Neural crest cell (in vitro differentiated cells): ENCODE measurements at places on chromosomes 11 and 22. TPM values are rescaled to one million over a fixed set of nuclear protein-coding genes. Genes with fewer than 3 reads are reported as not detected.

The CD3D gene
- not detected in 2 replicates for total RNA-seq

The MS4A6E gene
- not detected in 2 replicates for total RNA-seq

The ASRGL1 gene
- 50.1 and 57.5 TPM in 2 replicates for total RNA-seq

The MMP12 gene
- not detected in 2 replicates for total RNA-seq

The CECR2 gene
- 32.8 and 34.6 TPM in 2 replicates for total RNA-seq

The STIM1 gene
- total RNA-seq, result 22.3 and 24.4 TPM in 2 replicates

The POU2AF1 gene
- total RNA-seq, result not detected in 2 replicates

The GGT1 gene
- total RNA-seq, result 1.4 and 3.3 TPM in 2 replicates

- no peak for DNase-seq
These were observed 131.1 kb downstream of the RASSF10 start for GRCh38 chr11:13140028-13140870.

DNA sequence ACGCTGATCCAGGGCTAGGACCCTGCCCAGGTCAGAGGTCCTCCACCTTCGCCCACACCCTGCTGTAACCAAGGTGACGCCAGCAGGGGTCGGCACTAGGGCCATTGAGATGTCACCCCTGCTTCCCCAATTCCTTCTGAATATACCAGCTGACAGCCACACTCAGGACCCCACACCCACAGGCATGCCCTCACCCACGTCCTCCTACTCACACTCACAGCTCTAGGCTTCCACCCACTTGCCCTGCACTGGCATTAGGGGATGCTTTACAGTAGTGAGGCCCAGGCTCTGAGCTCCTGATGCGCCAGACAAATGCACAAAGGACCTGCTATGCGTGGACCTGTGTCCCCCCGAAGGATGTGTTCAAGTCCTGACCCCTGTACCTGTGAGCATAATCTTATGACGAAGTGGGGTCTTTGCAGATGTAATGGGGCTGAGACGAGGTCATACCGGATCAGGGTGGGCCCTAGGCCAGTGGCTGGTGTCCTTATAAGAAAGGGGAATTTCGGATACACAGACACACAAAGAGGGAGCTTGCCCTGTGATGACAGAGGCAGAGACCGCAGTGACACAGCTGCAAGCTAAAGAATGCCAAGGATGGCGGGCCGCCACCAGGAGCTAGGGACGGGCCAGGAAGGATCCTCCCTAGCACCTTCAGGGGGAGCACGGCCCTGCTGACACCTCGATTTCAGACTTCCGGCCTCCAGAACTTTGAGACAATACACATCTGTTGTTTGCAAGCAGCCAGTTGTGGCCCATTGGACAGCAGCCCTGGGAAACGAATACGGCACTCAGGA is 11.2 kb downstream of the WNT11 start:
- no peak for DNase-seq

GRCh38 chr11:23732026-23732425 is 764.8 kb upstream of the LUZP2 start:
- no peak for DNase-seq

- no peak for DNase-seq
These were observed 14.2 kb upstream of the OLFML1 start for GRCh38 chr11:7471071-7471470.

DNA sequence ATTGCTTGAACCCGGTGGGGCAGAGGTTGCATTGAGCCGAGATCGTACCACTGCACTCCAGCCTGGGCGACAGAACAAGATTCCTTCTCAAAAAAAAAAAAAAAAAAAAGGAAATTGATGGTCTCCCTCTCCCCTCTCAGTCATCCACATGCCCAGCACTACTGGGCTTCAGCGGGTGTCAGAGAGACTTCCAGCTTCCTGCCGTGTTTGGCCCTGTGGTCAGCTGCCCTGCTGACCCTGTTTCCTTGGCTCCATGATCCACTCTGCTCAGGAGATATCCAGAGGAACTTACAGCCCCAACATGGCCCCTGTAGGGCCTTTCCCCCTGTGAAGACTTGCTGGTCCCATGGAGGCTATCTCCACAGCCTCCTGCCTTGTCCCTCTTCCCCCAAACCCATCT is 6.1 kb upstream of the PNPLA3 start:
- DNase-seq, result no peak

DNA sequence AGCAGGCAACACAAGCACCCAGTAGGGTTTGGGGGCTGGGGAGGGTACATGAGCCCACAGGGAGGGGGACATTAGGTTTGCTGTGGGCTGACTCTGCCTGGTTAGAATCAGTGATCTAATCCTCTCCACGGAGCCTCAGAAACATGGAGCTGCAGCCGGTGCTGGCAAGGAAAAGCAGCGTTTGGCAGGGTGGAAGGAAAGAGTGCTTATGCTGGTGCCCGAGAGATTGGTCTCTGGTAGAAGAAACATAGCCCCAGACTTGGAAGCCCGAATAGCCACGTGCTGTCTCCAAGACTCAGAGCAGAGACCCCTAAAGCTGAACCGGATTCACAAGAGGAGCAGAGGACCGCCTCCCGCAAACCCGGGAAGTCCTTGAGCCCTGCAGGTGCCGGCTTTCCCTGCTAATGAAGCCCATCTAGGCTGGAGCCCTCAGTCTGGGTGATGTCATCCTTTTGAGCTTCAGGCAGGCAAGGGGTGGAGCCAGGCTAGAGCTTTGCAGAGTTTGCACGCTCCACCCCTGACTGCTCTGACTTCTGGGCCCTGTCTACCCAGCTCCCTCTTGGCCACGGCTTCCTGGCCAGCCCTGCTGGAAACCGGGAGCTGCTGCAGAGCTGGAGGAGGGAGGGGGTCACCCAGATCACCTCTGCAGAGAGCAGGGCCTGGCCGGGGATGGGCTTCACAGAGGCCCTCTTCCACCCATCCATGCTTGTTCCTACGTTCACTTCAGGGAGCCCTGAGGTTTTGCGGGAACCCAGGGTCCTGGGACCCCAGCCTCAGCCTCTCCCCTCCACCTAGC is 35.0 kb upstream of the JAM3 start:
- DNase-seq, result peak; percentile 56

- no peak for DNase-seq
These were observed 94.6 kb upstream of the RCN1 start for GRCh38 chr11:31996159-31996881.

- no peak for DNase-seq
These were observed 42.8 kb upstream of the DKK3 start for GRCh38 chr11:12051287-12051662.

- no peak for DNase-seq
These were observed 1.2 kb downstream of the MRTFA start for GRCh38 chr22:40635043-40635939.

- DNase-seq, result no peak
These were observed 39.7 kb downstream of the RTL6 start for GRCh38 chr22:44458044-44459020.

DNA sequence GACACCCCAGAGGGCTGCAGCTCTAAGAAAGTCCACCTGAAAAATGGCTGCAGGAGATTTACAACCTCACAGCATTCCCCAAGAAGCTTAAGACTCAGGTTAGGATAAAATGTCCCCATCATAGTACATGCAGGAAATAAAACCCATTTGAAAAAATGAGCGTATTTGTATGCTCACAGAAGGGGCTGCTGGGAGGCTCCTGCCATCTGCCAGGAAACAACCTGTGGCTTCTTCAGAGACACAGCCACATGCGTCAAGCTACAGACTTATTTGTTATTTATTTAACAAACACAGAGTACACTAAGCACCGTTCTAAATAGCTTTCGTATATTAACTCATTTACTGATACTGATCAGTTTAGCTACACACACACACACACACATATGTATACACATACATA is 73.4 kb downstream of the FEZ1 start:
- DNase-seq, result no peak

DNA sequence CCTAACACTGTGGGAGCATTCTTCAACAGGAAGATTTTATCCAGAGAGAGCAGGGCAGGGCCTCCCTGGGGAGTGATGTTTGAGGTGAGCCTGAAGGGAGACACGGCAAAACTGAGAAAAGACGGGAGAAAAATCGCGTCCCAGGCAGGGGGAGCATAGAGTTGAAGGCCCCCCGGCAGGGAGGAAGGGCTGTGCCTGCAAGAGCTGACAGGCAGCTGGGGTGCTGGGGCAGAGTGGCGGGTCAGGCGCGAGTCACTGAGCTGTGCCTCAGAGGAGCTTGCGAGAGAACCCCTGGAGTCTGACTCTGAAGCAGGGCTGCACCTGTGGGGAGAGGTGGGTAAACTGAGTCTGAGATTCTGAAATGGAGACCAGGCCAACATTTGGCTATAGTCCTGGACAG is 14.8 kb downstream of the PKNOX2 start:
- no peak for DNase-seq

- DNase-seq, result no peak
These were observed 28.0 kb downstream of the FADD start for GRCh38 chr11:70230840-70231710.

DNA sequence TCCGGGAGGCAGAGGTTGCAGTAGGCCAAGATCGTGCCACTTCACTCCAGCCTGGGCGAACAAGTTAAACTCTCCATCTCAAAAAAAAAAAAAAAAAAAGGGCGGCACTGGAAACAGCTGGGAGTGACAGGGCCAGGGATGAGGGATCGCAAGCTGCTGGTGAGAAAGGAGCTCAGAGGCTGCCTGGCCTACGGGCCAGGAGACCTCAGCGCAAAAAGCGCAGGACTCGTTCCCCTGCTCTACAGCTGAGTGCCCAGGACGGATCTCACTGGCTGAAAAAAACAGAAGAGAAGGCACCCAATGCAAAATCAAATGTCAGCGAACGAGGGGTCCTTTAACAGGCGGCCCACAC is 650 bp upstream of the NUP50 start:
- DNase-seq, result no peak

- DNase-seq, result no peak
These were observed 5.1 kb downstream of the PPP2R5B start for GRCh38 chr11:64929625-64930024.

GRCh38 chr22:32961497-32961896 is 96.7 kb downstream of the SYN3 start:
- DNase-seq, result no peak

DNA sequence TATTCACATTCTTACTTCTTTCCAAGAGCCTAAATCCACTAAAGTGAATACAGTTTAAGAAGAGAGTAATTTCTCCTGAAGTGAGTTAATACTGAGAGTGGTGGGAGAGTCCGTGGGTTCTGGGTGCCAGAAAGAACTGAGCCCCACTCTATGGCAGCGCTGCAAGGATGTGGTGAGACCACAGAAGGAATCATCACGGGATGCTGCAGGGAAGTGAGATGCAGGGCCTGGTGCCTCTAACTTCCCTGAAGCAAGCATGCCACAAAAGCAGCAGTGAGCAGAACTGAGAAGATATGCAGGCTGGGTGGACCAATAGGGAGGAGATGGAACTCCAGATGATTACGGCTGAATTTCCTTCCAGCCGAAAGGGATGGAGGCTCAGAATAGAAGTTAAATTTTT is 5.0 kb upstream of the MMP12 start:
- DNase-seq, result no peak

- DNase-seq, result no peak
These were observed 846.0 kb downstream of the TBC1D22A start for GRCh38 chr22:47608421-47608820.

- no peak for DNase-seq
These were observed 82.6 kb upstream of the NNMT start for GRCh38 chr11:114213622-114214021.
